ENCODE measurements at places on chromosomes 1 and 21. TPM values are rescaled to one million over a fixed set of nuclear protein-coding genes. Genes with fewer than 3 reads are reported as not detected.

DNA sequence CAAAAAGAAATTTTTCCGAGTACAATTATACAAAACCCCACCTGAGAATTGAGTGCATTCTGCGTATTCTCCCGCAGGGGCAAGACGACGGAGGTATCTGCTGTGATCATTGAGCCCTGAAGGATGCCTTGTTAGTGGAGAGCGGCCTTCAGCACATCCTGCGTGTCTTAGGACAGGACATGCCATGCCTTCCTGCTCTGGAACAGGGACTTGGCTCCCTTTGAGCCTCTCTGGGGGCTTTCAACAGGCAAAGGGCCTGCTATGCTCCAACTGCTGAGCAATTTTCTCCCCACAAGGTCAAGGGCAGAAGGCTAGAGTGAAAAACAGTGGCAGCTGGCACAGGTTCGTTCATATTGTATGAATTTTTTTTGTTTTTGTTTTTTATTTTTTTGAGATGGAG lies 52.4 kb downstream of the TOR1AIP2 start:
- DNase-seq = no peak

GRCh38 chr1:45037456-45037855 lies 25.4 kb downstream of the UROD start:
- no peak for DNase-seq

GRCh38 chr1:167294528-167294927 lies 73.8 kb downstream of the POU2F1 start:
- DNase-seq = no peak

DNA sequence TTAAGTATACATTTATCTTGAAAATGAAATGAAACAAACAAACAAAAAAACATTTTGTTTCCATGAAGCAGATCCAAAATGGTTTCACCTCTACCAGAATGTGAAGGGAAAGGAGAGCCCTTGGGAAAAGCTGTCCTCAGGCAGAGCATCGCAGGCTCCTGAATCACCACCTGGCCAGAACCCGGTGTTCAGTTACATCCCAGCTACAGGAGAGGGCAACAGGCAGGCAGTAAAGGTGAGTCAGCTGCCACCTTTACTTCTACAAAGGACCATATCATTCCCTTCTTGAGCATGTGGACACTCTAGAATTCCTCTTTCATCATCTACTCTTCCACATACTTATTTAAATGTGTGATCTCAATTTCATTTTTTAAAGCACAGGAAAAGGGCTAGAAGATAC lies 151.2 kb downstream of the PIGK start:
- DNase-seq = no peak

The OR2T29 gene
- polyA plus RNA-seq = not detected

DNA sequence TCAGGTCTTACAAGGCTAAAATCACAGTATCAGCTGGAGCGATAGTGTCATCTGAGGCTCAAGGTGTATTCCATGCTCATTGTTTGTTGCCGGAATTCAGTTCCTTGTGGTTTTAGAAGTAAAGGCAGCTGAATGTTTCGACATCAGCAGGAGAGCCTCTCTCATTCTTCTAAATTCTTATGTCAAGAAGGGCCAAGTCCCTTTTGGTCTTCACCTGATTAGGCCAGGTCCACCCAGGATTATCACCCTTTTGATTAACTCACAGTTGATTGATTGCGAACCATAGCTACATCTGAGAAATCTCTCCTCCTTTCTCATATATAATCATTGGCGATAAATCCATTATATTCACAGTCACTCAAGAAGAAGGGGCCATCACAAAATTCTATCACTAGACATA lies 806.7 kb upstream of the PRMT6 start:
- DNase-seq = no peak

DNA sequence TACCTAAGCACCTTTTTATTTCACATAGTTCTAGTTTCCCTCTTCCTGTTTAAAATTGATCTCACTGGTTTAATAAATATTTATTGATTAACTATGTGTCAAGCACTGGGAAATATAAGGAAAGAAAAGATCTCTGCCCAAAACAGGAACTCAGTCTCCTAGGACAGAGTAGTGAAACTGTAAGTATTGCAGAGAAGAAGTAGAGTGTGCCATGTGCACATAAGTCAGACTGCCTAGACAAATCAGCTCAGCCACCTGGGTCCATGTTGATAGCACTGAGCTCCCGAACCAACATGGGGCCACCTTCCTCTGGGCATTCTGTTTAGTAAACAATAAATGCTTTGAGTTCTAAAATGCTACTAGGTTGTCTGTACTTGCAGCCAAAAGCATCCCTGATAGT lies 9.8 kb upstream of the SSX2IP start:
- DNase-seq = no peak

The C2CD4D gene
- polyA plus RNA-seq = not detected

DNA sequence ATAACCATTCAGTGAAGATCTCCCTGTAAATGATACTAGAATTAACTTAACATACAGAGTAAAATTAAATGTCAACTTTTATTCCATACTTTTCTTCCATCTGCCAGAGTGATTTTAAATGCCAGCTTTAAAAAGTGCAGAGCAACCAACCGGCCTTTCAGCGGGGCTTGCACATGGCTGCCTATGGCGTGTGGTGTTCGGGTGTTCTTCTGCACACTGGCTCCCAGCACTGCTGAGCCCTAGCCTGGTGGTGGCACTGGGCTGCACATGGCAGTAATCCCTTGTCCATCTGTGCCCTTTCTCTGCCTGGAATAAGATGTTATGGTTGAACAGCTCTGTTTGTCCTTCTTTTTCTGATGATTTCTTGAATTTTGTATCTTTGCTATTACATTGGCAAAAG lies 156.3 kb downstream of the SNX7 start:
- no peak for DNase-seq

The TCHH gene
- not detected for polyA plus RNA-seq

DNA sequence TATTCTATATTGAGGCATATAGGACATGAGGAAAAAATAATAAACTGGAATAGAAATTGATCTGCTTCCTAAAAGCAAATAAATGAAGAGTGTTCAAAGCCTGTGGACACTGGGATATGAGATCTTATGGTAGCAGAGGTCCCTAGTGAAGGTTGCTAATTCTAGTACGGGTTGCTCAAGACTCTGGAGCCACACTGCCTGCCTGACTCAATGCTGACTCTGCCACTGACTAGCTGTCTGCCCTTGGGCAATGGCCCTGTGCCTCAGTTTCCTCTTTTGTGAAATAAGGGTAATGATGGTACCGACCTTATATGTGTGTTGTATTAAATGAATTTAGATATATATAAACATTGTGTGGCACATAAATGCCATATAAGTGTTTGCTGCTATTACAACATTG lies 59.0 kb upstream of the C1orf53 start:
- no peak for DNase-seq

- no peak for DNase-seq
These were observed 49.4 kb upstream of the PARP1 start for GRCh38 chr1:226457307-226457712.

The BMP8B gene
- polyA plus RNA-seq = 0.01 TPM

DNA sequence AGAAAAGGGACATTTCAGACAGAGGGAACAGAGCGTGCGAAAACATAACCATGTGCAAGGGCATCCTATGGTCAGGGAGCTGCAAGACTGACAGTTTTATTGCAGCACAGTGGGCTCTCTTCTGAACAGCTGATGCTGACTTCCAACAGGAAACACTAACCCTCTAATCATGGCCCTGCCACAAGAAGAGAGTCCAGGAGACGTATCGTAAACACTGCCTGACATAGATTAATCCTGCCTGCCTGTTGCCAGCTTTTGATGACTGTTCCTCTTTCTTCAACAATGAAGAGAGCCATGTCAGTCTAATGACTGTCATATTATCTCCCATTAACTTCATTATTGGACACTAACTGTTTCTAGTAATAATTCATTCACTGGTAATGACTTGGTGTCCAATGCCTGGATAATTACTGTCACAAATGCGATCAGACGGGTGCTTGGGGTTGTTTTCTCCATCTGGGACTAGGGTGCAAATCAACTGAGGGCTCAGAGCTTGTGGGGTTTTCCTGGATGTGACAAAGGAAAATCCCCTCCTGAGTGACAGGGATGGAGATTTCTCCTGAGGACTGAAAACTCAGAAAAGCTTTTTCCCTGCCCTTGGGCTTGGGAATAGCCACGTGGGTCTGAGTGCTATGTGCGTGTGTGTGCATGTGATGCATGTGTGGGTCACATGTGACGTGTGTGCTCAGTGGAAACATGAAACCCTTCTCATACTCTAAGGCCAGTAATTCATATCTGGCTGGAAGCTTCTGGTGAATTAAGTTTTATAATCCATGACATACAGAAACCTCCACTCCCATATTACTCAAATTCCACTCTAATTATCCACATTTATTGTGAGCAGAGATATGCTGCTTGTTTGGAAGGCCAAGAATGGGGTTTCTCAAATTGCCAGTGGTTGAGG lies 144.0 kb upstream of the PLXNA2 start:
- DNase-seq = no peak

DNA sequence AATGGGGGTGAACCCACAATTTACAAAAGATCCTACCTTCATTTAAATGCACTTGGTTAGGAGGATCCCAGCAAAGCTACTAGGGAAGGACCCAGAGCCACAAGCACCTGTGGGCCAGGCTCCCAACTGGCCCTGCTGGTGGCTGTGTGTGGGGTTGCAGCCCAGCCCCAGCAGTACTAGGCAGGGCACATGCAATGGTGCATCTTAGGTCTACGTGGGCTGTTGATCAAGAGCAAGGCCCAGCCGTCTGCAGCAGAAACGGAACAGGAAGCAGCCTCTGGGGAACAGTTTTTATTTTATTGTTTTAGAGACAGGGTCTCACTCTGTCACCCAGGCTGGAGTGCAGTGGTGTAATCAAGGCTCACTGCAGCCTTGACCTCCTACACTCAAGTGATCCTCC lies 134.1 kb upstream of the RAB4A start:
- no peak for DNase-seq

- no peak for DNase-seq
These were observed 12.5 kb upstream of the KPRP start for GRCh38 chr1:152745289-152745704.

The LY9 gene
- polyA plus RNA-seq = not detected

DNA sequence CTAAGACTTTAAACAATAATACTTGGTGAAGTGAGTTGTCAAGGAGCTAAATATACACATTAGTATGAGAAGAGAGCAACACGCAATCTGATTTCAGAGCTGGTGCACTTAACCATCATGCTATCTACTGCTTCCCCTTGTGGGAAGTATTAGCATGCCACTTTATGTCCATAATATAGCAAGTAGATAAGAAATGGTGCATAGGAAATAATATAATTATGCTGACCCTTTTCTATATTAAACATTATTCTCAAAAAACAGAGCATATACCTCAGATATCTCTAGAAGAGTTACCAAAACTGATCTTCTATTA lies 63.4 kb downstream of the MAGI3 start:
- no peak for DNase-seq

The MFSD2A gene
- 2.0 TPM for polyA plus RNA-seq

DNA sequence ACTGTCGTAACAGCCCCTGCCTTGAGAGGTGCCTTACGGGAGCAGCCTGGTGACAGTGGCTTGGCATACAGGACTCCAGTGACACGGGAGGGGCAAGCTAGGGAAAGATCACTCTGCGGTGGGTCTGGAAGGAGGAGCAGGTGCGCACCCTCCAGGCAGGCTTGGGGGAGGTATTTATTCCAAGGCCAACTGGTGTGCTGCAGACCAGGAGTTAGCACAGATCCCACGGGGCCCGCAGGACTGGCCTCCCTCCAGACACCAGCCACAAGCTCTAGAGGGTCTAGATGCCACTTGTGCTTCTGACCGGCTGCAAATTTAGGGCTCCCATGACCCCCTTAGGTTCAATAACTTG lies 22.1 kb downstream of the PSEN2 start:
- no peak for DNase-seq

DNA sequence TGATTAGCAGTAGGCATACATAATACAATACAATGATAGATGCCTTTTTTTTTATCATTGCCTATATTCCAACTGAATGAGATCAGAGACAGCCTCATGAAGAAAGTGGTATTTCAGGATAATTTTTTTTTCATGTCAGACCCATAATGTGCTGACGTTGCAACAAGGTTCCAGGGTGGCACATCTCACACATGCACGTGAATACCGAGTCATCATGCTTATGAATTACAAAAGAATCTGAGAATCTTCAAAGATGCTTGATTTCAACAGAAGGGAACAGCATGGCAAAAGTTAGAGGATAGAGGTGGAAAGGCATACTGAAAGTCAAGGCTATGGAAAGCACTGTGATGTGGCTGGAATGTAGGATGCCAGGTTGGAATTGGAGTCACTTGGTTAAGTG lies 5.0 kb upstream of the RNF11 start:
- DNase-seq = no peak

GRCh38 chr1:218380125-218380977 lies 35.2 kb downstream of the TGFB2 start:
- peak; percentile 69 for DNase-seq

The OR2AK2 gene
- polyA plus RNA-seq = not detected

DNA sequence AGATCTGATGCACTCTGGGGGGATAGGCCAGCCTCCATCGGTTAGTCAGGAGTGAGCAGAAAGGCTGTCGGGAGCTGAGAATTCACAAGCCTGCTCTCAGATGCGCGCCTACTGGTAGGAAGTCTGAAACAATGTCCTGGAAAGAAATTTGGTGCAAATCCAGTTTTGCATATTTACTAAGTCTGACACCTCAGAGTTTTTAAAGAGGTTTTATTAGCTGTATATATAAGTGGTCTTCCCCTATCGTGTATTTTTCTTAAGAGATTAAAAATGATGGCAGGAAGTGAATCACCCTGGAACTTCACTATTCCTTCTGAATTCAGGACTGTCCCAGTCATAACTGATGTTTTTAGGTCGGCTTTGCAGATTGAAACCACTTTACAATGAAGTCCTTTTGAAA lies 99.8 kb upstream of the C1orf105 start:
- DNase-seq = peak; percentile 36

The SLC45A3 gene
- 0.91 TPM for polyA plus RNA-seq

DNA sequence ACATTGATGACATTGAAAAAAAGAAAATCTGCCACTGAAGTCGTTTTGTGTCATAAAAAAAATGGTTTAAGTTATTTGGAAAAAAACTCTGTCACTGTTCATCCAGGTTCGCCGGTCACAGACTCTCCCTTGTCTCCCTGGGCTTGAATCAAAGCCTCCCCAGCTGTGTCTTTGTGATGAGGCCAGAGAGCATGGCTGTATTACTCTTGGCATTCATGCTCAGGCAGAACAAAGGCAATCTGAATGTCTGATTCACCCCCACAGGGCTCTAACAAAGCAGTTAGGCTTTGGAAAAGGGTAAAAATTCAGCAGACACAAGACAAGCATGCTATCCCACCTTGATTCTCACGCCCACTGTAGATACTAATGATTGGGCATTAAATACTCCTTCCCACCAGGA lies 304.3 kb upstream of the PLD5 start:
- no peak for DNase-seq

DNA sequence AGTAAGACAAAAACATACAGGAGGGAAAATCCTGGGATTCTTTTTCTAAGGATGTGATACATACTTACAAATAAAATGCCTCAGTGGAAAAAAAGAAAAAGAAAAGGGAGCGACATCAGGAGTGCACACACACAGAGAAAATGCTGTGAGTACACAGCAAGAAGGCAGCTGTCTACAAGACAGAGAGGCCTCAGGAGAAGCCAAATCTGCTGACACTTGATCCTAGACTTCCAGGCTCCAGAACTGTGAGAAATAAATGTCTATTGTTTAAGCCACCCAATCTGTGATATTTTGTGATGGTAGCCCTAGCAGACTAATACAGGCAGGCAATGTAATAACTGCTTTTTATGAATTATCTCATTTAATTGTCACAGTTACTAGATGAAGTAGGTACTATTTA lies 17.0 kb upstream of the TRIM45 start:
- no peak for DNase-seq

The MIXL1 gene
- polyA plus RNA-seq = 0.09 TPM

- DNase-seq = no peak
These were observed 22.2 kb upstream of the HPDL start for GRCh38 chr1:45304311-45305081.

GRCh38 chr1:29017235-29017634 lies 102.9 kb downstream of the EPB41 start:
- no peak for DNase-seq
